ENCODE measurements at places on chromosomes 5 and 9.

DNA sequence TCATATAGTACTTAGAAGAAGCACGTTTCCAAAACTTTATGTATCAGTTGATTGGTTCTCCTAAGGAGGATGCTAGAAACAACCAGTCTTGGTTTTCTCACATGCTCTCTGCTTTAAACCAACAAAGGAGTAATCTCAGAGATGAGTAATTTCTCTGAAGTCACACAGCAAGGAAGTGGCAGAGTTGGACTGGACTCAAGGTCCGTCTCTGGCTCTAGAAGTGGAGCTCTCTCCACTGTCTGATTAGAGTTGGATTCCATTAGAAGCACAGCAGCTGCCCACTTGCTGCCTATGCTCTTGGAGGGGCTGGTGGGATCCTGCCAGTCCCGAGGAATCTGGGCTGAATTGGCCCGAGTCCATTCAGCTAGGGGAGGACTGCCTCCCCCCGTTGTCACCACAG, 21.0 kb downstream of the RALGPS1 start:
- no peak for DNase-seq

DNA sequence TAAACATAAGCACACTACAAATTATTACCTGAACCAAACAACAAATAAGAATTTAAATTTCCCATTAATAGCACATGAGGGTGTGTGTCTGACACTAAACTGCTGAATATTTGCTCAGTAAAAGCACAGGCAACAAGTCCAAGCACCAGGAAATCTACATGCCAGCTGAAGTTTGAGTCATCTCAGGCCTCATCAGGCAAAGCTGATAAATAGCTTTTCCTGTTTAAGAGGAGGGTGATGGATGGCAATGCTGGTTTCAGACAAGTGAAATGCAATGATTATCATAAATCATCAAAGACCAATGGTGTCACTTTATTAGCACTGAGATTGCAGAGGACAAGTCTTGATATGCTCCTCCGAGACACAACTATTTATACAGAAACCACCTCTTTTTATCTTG, 1668.0 kb upstream of the C9orf72 start:
- DNase-seq, result no peak

GRCh38 chr5:34021334-34021733, 13.5 kb upstream of the AMACR start:
- no peak for DNase-seq

GRCh38 chr9:935348-935965, 41.0 kb upstream of the DMRT3 start:
- DNase-seq, result no peak

- DNase-seq, result no peak
Observed at GRCh38 chr5:121489972-121490371, 361.7 kb upstream of the FTMT start.

DNA sequence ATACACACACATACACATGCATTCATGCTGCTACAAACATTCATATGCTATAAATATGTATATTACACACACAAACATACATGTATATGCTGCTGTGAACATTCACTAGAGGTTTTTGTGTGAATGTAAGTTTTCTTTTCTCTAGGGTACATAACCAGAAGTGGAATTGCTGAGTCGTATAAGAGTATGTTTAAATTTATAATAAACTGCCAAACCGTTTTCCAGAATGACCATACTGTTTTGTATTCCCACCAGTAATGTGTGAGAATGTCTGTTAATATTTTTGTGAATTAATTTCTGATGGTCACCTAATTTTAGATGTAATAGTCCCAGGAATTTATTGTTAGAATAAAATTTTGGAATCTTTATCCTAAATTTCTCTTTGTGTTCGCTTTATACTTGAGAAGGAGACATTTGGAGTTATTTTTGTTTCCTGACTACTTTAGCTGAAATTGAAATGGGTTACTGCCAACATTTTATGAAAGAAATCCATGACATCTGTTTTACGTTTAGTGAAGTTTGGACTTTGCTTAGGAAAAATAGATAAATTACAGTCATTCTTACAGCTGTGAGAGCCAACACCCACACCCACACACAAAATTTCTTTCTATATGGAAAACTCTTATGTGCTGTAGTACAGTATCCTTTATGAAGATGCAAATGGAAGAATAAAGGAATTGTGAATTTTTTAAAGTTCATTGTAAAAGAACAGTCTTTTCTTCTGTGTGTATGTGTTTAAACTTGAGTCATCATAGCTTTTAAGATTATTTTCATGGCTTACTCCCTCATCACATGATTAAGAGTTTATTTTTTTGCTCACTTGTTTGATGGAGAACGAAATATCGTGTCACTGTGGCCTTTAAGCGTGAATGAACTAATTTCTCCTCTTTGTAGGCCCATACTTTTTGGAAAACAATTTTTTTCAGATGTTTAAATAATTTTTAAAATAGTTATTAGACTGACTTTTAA, 24.3 kb downstream of the CENPP start:
- no peak for DNase-seq

GRCh38 chr5:163658702-163659567, 153.5 kb downstream of the MAT2B start:
- DNase-seq, result no peak

DNA sequence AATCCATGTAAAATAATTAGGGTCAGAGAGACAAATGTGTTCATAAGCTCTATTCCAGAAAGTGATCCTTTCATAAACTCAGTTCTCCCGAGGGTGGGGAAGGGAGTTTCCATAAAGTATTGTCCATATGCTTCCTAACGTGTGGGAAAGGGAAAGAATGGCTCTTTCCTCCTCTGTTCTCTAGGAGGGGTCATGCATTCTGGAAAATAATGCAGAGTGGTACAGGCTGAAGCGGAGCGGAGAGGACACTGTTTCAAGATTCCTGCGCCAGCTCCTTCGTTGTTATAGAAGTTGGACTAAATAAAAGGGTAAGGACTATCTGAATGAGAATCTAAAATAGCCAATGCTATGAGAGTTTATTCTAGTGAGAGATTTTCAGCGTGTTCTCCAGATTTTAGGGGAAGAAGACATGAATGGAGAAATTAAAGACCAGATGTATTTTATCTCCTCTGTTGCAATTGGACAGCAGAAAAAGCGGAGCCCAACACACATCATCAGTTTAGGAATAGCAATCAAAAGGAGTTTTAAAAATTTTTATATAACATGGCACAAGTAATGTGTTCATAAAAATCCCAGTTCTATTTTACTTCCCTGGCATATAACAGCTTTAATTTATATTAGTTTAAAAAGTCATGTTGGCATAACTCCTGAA, 166.9 kb upstream of the MPDZ start:
- no peak for DNase-seq

GRCh38 chr9:129759319-129759718, 6.5 kb upstream of the PTGES start:
- DNase-seq, result no peak

DNA sequence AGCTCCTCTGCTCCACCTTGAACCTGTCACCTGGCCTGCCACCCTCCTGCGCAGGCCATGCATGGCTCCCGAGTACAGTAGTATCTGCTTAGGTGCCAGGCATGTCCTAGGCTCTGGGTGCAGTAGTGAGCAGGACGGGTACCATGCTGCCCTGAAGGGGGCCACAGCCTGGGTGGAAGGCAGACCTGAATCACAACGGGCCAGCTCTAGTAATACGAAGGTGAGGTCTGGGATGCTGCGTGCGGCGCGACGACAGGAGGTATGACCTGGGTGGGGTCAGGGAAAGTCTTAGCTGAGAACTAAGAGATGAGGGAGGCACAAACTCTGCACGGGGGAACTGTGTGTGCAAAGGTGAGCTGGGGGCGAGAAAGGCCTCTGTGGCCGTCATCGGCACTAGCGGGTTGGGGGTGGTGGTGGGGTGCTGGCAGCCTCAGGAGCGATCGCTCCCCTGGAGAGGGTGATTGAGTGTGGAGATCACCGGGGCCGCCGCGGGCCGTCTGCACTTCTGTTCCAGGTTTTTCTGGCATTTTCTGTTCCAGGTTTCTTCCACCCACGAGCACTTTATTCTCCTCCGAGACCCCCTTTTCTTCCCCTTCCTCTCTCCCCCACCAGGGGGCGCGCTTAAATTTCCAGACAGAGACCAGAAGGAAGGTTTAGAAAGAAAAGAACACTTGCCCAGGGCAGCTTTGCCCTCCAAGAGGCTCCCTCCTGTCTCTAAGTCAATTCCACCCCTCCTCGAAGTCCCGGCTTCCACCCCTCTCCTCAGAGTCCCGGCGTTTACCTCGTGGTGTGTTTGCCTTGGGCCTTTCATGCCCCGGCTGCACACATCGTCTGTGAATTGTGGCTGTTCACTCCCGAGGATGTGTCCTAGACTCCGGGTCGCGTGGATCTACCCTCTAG, 15.1 kb downstream of the PDLIM4 start:
- DNase-seq, result peak; percentile 70

GRCh38 chr5:15334551-15335266, 165.3 kb upstream of the FBXL7 start:
- no peak for DNase-seq

GRCh38 chr5:134242146-134242545, 16.3 kb upstream of the PPP2CA start:
- no peak for DNase-seq

GRCh38 chr9:133119846-133120500, 1.1 kb downstream of the RALGDS start:
- no peak for DNase-seq

Data from GM10248 (cell line).